ENCODE measurements at places on chromosomes 11 and 22.

DNA sequence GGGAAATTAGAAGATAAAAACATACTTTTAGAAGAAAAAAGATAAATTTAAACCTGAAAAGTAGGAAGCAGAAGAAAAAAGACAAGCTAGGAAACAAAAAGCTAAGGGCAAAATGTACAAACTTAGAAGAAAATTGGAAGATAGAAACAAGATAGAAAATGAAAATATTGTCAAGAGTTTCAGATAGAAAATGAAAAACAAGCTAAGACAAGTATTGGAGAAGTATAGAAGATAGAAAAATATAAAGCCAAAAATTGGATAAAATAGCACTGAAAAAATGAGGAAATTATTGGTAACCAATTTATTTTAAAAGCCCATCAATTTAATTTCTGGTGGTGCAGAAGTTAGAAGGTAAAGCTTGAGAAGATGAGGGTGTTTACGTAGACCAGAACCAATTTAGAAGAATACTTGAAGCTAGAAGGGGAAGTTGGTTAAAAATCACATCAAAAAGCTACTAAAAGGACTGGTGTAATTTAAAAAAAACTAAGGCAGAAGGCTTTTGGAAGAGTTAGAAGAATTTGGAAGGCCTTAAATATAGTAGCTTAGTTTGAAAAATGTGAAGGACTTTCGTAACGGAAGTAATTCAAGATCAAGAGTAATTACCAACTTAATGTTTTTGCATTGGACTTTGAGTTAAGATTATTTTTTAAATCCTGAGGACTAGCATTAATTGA is 1.0 kb downstream of the MALAT1 start:
- no peak for DNase-seq

DNA sequence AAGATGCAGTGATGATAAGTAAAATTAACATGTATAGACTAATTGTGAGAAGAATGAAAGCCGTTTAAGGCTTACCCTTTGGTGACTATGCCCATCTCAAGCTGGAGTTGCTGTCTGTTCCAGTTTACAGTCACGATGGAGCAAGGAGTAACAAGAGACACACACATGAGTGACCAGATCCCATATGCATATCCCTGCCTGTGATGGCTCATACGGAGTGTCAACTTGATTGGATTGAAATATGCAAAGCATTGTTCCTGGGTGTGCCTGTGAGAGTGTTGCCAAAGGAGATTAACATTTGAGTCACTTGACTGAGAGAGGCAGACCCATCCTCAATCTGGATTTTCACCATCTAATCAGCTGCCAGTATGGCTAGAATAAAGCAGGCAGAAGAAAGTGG is 786.8 kb downstream of the FAM181B start:
- DNase-seq, result no peak

- no peak for DNase-seq
Measured at GRCh38 chr22:49103314-49104059, 724.2 kb downstream of the BRD1 start.

GRCh38 chr22:37147186-37147990 is 2.3 kb downstream of the IL2RB start:
- DNase-seq, result no peak

- no peak for DNase-seq
Measured at GRCh38 chr11:3171931-3172560, 6.9 kb upstream of the OSBPL5 start.

DNA sequence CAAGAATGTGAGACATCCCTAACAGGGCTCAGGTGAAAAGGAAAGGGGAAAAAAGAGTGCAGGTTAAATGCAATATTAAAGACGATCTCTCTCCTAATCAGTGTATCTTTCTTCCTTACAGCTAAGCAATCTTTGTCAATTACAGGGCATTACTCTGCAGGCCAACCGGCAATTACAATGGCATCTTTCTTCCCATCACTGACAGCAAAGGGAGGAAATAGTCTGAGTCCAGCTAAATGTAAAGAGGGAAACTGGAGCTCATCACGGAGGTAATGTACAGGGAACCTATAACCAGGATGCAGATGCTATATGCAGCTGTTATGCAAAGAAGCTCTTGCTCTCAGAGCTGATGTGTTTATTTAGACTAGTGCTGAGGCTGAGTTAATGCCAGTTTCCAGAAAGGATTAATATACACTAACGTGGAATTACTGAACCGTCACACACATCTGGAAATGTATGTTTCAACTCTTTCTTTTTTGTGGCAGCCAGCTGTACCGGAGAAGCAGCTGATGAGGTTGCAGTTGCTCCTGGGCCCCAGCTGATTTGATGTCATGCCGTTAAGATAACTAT is 121.6 kb downstream of the KIRREL3 start:
- no peak for DNase-seq

GRCh38 chr11:12473381-12473780 is 96.0 kb downstream of the PARVA start:
- DNase-seq, result no peak

- no peak for DNase-seq
Measured at GRCh38 chr22:49192180-49192856, 635.4 kb downstream of the BRD1 start.

DNA sequence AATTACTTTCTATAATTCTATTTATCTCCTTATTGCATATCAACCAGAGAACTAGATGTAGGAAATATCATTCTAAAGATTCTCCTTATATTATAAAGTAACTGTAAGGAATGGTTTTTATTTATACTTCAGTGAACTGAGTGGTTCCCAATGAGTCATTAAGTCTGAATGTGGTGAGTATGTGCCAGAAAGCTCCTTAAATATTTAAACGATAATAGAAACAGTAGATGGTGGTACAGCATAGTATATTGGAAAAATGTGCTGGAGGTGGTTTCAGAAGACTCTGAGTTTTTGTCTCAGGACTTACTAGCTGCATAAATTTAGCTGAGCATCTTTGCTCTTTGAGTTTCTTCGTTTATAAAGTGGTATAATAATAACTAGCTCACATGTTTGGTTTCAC is 653.5 kb downstream of the FAM181B start:
- peak; percentile 5 for DNase-seq

DNA sequence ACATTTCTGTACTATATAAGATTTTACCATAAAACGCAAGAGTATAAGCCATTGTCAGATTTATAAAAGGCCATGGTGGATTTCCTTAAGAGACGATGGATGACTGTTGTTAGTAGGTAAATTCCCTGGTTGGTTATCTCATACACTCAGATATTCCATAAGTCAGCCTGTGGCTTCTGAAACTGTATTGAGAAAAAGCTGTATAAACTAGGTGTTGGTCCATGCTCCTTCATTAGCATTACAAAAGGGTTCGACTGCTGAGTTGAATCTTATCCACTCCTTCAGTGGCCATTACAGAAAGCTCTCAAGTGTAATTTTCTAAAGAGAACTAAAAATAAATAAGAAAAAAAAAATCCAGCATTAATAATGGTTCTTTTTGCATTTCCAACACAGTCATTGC is 5.3 kb downstream of the GRAP2 start:
- DNase-seq, result no peak

DNA sequence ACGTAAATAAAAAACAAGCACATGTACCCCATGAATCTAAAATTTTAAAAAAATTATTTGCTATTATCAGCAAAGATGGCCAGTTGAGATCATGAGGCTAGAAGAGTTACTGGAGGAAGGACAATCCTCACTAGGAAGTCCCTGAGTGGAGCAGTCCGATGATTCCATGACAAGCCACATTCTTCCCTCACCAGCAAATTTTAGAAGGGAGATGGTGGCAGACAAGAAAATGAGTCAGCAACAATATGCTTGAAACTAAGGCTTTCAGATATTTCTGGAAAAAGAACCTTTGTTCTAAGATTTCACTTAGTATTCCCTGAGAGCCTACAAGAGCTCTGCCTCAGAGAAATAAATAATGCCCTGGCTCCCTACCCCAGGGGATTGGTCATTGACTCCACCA is 34.9 kb downstream of the P4HA3 start:
- DNase-seq, result no peak

DNA sequence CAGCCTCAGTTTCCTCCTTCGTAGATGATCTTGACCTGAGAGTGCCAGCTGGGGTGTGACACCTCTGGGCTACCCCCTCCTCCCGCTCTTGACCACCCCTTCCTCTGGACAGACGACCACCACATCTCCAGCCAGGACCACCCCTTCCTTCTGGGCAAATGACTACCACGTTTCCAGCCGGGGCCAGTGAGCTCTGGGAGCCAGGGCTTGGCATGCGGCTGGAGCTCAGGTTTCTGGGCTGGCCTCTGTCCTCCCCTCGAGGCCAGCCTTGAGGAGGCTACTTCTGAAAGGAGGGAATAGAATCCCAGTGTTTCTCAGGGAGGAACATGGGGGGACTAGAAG is 120.9 kb downstream of the KCNQ1OT1 start:
- DNase-seq, result no peak

DNA sequence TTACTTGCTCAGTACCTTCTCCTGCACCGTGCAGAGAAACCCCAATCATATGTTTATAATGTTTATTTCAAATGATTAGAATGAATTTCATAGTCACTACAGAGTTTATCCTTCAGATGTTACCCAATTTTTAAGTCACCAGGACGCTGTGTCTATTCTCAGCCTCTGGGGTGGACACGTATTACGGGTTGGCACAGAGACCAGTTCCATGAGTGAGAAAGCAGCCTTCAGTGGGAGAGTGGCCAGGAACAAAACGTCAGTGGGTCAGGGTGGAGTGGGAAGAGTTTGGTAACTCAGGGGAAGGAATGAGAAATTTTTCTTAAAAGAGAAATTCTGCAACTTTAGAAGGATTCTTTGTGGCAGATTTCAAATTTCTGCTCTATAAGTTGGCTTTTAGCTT is 77.1 kb upstream of the MTMR2 start:
- peak; percentile 70 for DNase-seq
